ENCODE measurements at places on chromosomes 11 and 22. TPM values are rescaled to one million over a fixed set of nuclear protein-coding genes. Genes with fewer than 3 reads are reported as not detected.
A peak's percentile ranks its signal among the peaks of the same experiment; 100 is the strongest.

Gene RFPL2
- 0.53 TPM for total RNA-seq

DNA sequence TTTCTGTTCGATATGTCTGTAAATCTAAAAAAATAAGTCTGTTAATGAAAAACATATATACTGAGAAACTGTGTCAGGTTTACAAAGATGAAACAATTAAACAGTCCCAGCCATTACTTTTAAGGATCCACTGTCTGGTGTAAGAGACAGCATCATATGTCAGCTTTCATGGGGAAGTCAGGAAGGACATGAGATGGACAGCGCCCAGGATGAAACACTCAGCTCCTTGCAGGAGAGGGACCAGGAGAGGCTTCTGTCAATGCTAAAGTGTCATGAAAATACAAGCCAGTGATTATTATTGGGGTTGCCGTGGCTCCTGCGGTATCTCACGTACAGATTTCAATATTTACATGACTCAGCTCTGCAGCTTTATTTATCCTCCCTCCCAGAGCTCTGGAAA is 1524.6 kb downstream of the TBC1D22A start:
- H3K36me3 ChIP-seq, result no peaks in the 10 kb centered on the region
- H3K4me1 ChIP-seq, result no peaks in the 10 kb centered on the region
- H3K27me3 ChIP-seq, result peaks cover 20% of the 10 kb centered on the region
- H3K4me3 ChIP-seq, result no peak overlapping the region
- DNase-seq, result no peak

GRCh38 chr22:28817919-28818859 is 17.8 kb upstream of the XBP1 start:
- H3K4me1 ChIP-seq, result peaks cover 23% of the 10 kb centered on the region
- no peaks in the 10 kb centered on the region for H3K27me3 ChIP-seq
- H3K4me3 ChIP-seq, result no peak overlapping the region

- H3K4me3 ChIP-seq, result no peak overlapping the region
- no peaks in the 10 kb centered on the region for H3K27me3 ChIP-seq
- H3K36me3 ChIP-seq, result peaks cover 24% of the 10 kb centered on the region
- H3K27ac ChIP-seq, result peak overlapping the region; percentile 33
- peaks cover 17% of the 10 kb centered on the region for H3K4me1 ChIP-seq
Observed at GRCh38 chr11:64763526-64764039, 3.8 kb upstream of the PYGM start.

GRCh38 chr11:94127638-94128037 is 1.0 kb upstream of the PANX1 start:
- peaks cover 14% of the 10 kb centered on the region for H3K4me1 ChIP-seq
- H3K27ac ChIP-seq, result peak overlapping the region; percentile 99
- no peaks in the 10 kb centered on the region for H3K36me3 ChIP-seq
- H3K4me3 ChIP-seq, result no peak overlapping the region
- no peak for DNase-seq
